A549 (cell line): ENCODE measurements at places on chromosomes 5 and 9. TPM values are rescaled to one million over a fixed set of nuclear protein-coding genes. Genes with fewer than 3 reads are reported as not detected.

DNA sequence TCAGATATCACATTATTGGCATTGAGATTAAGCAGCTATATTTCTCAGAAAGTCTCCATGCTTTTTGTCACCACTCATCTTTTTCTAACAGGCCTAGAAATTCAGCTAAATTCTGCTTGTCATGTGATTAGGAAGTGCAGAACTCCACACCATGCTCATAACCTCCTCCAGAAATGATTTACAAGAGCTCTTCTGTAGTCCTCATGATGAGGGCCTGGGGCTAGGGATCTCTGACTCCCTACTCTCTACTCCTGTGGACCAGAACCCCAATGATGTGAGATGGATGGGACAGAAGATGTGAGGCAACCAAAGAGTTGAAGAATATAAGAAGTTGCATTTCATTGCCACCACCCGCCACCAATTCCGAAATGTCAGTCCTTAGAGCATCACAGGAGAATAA, 16.5 kb upstream of the SIL1 start:
- DNase-seq, result no peak

Gene PCDHGA6
- polyA plus RNA-seq, result 0.22 to 0.37 TPM (median 0.23 TPM) in 3 replicates

DNA sequence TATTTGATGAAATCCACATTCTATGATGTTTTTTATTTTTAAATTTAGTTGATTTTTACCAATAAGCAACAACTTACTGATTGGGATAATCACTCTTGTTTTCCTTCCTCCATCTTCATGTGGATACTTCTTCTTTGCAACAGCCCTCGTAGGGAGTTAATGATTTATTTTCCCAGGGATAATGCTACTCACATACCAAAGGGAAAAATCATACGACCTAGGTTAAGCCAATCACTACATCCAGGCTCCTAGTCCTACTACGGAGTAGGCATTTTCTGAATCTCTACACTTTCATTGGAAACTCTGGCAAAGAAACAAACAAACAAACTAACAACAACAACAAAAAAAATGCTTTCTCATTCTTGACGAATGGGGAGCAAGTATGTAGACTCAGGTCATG, 663.4 kb downstream of the PTPRD start:
- no peak for DNase-seq

Gene SLC36A3
- polyA plus RNA-seq, result not detected in 3 replicates

- no peak for DNase-seq
These were observed 214.4 kb downstream of the EFNA5 start for GRCh38 chr5:107456281-107456715.

Gene PCDHB2
- polyA plus RNA-seq, result 2.7 to 3.4 TPM (median 3.0 TPM) in 3 replicates

Gene BSPRY
- polyA plus RNA-seq, result 0.04 to 0.05 TPM in 2 of 3 replicates, not detected in the other

GRCh38 chr5:122351416-122352157, 39.5 kb downstream of the SNCAIP start:
- no peak for DNase-seq

GRCh38 chr5:1551426-1552301, 27.9 kb upstream of the LPCAT1 start:
- no peak for DNase-seq

DNA sequence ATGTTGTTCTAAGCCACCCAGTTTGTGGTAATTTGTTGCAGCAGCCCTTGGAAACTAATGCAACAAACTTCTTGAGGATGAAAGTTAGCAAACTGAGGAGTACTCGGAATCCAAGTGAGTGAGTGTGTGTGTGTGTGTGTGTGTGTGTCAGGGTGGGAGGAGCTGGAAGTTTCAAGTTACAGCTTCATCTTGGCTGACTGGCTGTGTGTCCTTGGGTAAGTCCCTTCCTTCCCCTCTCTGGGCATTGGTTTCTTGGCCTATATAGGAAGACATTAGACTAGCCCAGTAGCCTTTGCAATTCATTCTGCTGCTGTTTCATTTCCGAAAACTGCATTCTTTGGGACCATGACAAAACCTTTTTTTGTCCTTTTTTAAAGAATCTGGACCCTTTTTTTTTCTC, 157.2 kb downstream of the MELK start:
- DNase-seq, result no peak

- no peak for DNase-seq
These were observed 4.2 kb downstream of the MELK start for GRCh38 chr9:36576866-36577265.

DNA sequence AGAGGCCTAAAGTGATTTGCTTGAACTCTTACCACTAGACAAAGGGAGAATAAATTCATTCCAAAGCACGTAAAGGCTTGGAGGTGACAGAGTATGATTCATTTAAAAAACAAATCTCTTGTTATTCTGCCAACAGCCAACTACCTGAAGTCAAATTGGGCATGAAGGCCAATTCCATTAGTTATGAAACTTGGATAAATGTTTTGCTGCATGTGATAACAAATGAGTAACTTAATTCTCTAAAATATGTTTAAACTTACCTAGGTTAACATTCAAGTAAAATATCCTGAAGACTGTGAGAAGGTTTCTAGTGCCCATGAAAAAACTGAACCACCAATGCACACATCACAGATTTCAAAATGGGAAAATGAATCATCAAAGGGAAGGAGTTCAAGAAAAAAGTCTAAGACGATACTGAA, 120.1 kb upstream of the TSLP start:
- no peak for DNase-seq

DNA sequence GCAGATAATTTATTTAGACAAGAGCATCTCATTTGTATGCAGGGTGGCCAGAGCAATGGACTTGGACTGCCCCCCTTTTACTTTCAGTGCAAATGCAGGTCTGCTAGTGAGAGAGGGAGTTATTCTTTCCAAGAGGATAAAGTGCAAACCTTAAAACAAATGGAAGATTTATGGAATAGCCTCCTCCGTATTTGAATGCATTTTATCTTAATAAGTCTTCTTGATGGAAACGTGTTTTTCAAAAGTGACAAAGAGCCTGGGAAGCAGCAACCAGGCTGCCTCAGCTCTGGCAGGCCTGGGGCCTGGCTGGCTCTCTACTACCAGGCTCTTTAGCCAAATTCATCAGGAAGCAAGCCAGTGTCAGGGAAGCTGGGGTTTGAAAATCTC, 6.8 kb downstream of the NR2F1 start:
- DNase-seq, result no peak
